ENCODE measurements at places on chromosomes 13 and 19.

- no peak for DNase-seq
- H3K4me3 ChIP-seq = peak overlapping the region; percentile 44
- no peaks in the 10 kb centered on the region for H3K4me1 ChIP-seq
- no peaks in the 10 kb centered on the region for H3K36me3 ChIP-seq
Measured at GRCh38 chr13:25171170-25171516, 945 bp downstream of the AMER2 start.

DNA sequence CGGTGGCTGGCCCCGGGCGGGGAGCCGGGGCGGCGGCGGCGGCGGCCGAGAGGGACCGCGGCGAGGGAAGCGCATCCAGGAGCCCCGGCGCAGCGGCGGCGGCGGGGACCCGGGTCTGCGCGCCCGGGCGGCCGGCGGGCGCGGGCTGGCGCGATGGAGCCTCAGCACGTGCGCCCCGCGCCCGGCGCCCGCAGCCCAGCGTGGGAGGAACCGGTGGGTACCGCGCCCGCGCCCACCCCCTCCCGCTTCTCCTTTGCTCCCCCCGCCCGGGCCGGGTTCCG is 7.8 kb upstream of the DGKH start:
- no peaks in the 10 kb centered on the region for H3K36me3 ChIP-seq
- no peak for DNase-seq
- peak overlapping the region; percentile 98 for H3K27ac ChIP-seq
- H3K27me3 ChIP-seq = peaks cover 20% of the 10 kb centered on the region
- no peaks in the 10 kb centered on the region for H3K4me1 ChIP-seq

- no peak overlapping the region for H3K27ac ChIP-seq
- no peak for DNase-seq
- H3K4me1 ChIP-seq = peaks cover 62% of the 10 kb centered on the region
- no peaks in the 10 kb centered on the region for H3K27me3 ChIP-seq
- no peak overlapping the region for H3K4me3 ChIP-seq
Measured at GRCh38 chr13:45825387-45825650, 26.2 kb downstream of the SIAH3 start.

DNA sequence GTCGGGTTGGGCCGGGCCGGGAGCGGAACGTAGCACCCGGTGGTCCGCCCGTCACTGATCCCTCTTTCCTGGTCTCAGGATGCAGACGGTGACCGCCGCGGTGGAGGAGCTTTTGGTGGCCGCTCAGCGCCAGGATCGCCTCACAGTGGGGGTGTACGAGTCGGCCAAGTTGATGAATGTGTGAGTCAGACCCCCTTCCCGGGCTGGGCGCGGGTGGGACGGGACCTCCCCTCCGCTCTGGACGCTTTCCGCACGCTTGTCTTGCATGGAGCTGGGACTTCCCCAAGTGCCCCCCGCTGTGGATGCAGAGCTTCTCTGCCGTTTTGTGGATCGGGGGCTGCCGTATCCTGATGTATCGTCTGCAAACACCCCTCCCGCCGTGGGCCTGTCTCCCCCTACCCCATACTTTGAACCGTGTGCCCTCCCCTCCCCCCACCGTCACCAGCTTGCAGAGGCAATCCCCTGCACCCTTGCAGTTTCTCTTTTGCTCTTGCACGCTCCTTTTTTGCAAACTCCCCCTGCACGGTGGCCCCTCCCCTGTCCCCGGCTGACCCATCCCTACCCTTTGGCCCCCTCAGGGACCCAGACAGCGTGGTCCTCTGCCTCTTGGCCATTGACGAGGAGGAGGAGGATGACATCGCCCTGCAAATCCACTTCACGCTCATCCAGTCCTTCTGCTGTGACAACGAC is 669 bp downstream of the GADD45B start:
- H3K27me3 ChIP-seq = no peaks in the 10 kb centered on the region
- no peaks in the 10 kb centered on the region for H3K36me3 ChIP-seq
- peak overlapping the region; percentile 69 for H3K27ac ChIP-seq

Measured in cardiac muscle cell (in vitro differentiated cells and primary cell).